ENCODE measurements at places on chromosomes 7 and 10.

GRCh38 chr10:104330168-104331110 lies 7.8 kb downstream of the ITPRIP start:
- no peak for DNase-seq

- DNase-seq = no peak
Measured at GRCh38 chr10:78853864-78854263, 214.9 kb upstream of the ZMIZ1 start.

GRCh38 chr7:74017125-74017524 lies 10.8 kb upstream of the ELN start:
- DNase-seq = no peak

DNA sequence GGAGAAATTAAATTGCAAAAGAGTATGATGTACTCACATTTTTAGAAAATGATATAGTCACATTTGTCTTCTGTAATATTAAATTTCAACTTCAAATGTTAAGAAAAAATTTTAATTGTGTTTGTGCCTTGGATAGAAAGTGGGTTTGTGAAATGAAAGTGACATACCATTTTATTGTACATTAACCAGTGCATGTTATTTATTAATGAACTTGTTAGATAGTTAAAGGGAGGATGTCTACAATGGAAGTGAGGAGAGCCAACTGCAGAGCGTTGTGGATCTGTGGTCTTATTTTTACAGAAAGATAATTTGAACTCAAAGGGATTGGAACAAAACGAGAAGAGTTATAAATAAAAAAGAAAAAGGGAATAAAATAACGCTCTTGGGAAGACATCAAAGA lies 291.7 kb downstream of the ARL4A start:
- no peak for DNase-seq

- DNase-seq = peak; percentile 33
Measured at GRCh38 chr7:25216837-25217236, 11.4 kb downstream of the NPVF start.

GRCh38 chr10:78415111-78415510 lies 381.4 kb downstream of the RPS24 start:
- no peak for DNase-seq

DNA sequence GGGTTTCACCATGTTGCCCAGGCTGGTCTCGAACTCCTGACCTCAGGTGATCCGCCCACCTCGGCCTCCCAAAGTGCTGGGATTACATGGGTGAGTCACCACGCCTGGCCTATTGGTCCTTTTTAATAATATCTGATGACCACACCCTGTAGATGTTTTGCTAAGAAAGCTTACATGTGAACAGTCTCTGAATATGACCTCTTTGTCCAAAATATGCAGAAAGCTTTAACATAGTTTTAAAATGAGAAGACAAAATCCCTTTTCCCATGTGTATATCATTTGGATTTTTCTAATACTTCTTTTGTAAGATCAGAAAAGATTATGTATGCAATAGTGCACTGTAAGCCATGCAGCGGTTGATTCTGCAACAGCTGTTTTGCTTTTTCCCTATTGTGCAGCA lies 38.5 kb downstream of the MCU start:
- DNase-seq = no peak
